ENCODE measurements at places on chromosomes 3 and 15.

- DNase-seq, result no peak
Observed at GRCh38 chr3:64110071-64110470, 86.8 kb upstream of the PSMD6 start.

DNA sequence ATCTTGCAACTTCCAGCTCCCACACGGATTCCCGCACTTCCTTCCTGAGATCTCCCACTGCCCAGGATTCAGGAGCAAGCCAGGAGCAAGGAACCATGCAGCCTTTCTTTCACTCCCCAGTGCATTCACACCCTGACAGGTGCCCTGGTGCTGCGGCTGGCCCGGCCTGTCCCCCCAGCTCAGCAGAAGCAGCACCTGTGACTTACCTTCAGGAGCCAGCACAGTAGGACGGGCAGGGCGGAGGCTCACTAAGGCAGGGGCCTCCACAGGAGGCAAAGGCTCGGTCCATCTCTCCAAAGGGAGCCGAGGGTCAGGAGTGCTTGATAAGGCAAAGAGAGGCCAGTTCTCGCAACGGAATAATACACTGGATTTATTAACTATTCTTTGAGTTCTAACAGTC is 4.8 kb downstream of the ANKRD63 start:
- DNase-seq, result no peak

GRCh38 chr3:186493525-186494255 is 50.5 kb downstream of the CRYGS start:
- no peak for DNase-seq

DNA sequence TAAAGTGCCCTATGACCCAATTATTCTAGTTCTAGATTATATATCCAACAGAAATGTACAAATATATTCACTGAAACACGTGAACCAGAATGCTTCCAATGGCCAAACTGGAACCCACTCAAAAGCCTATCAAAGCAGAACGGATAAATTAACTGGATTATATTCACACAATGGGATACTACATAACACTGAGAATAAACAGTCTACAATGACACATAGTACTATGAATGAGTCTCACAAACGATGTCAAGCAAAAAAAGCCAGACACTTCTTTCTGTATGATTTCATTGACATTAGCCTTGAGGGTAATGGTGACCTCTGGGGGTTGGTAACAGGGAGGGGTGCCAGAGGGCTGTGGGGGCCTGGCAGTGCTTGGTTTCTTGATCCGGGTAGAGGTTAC is 50.9 kb upstream of the HACD2 start:
- no peak for DNase-seq

DNA sequence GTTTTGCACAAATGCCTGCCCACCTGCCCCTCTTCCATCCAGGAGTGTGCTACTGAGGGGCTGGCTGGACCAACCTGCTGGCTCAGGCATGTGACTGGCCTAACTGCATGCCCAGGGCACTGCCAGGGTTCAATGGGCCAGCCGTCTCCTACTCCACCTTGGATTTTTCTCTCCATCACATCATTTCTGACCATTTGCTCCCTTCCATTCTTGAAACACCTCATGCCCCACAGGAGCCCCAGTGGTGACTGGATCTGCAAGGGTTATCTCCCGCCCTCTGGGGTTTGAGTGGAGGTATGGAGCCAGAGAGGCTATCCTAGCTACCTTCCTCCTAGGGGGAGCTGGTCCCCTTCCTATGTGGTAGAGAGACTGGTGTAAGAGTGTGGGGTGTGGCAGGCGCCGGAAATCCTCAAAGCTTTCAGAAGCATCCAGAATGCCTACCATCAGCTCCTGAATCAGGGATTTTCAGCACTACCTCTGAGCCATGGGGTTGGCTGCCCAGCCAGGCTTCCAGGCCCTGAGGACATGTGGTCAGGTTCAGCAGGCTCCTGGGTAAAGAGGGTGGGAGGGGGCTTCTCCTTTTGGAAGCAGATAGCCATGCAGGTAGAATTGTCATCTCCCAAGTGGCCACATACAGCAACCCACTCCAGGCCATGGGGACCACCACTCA is 2.9 kb upstream of the MANF start:
- no peak for DNase-seq
